ENCODE measurements at places on chromosomes 5 and 9.

DNA sequence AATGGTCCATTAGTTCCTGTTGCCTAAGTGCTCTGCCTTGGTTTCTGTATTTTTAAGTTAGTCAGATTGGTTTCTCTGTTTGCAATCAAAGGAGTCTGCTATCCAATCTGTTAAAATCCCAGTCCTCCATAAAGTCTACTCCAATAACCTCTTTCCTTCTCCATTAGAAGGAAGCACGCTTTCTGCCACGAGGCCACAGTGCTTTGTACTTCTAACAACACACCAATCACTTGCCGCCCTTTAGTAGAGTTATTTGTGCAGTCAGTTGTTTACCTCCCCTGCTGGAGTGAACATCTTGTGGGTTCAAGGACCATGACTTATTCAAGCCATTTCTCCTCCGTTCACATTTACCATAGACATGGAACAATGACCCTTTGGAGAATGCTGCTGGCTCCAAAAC, 69.0 kb downstream of the GLRA1 start:
- DNase-seq, result no peak

DNA sequence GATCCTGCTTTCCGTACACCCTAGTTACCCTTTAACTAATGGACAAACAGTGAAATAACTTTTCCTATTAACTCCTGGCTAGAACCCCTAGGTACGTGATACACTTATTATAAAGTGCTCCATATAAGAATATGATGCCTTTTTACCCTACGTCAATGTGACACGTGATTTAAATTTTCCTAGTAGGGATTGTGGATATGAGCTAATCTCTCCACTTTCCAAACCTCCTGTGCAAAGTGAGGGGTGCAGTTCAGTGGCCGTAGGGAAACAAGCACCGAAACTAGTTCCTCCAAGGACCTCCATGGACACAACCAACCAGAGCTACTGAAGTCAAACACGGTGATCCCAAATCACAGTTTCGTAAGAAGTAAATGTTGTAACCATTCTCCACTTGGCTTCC, 19.3 kb downstream of the NFIB start:
- DNase-seq, result no peak

GRCh38 chr5:157350939-157351801, 85.2 kb downstream of the CYFIP2 start:
- no peak for DNase-seq

DNA sequence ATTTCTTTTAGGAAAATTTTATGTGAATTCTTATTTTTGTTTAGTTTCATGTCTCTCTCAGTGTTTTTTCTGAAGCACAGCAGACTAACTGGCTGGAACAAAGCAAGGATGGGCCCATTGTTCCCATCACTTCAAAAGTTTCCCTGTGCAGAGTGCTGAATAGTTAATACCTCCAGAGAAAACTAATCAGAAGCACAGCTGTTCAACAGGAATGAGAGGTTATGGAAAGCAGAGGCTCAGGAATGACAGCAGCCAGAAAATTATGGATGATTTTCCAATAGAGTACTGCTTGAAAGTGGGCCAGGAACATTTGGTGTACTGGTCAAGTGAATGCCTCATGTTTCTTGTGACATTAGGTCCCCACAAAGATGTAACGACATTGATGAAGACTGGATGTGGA, 173.0 kb upstream of the TARS1 start:
- DNase-seq, result no peak

GRCh38 chr5:147017191-147017590, 138.6 kb upstream of the PPP2R2B start:
- DNase-seq, result no peak

DNA sequence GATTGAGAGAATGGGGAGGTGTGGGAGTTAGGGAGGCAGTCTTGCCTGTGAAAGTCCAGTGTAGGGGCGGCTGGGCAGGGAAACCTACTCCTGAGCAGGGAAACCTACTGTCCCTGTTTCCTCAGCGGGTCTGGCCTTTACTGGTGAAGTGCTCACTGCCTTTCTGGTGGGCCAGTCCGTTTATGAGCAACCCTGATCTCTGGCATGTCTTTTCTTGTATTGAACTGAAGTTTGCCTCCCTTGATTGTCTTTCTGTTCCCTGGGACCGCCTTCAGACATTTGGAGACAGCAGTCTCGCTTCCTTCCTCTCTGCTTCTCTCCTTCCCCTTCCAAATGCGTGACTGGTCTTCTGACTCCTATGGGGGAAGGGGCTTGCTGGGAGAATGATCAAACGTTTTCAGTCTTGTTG, 2.9 kb downstream of the SNX18 start:
- DNase-seq, result no peak

All from stimulated activated CD4-positive, alpha-beta T cell treated with anti-CD3 and anti-CD28 coated beads, Interleukin-1b, Interleukin-23, amount 100 ng/mL, for 1 hour (primary cell).